Nasal cavity respiratory epithelium epithelial cell of viscerocranial mucosa (primary cell): ENCODE measurements at places on chromosomes 12 and 14. TPM values are rescaled to one million over a fixed set of nuclear protein-coding genes. Genes with fewer than 3 reads are reported as not detected.

Gene TCTN2
- 2.7 and 5.0 TPM in 2 replicates for total RNA-seq

Gene SLCO1B3
- total RNA-seq, result 0.07 and 1.0 TPM in 2 replicates

Gene HSPB8
- 2.7 and 12.8 TPM in 2 replicates for total RNA-seq

Gene IQSEC3
- under 0.01 TPM in 2 replicates for total RNA-seq

Gene NKX2-1
- not detected in 2 replicates for total RNA-seq

Gene EIF2S3B
- 0.68 and 7.4 TPM in 2 replicates for total RNA-seq

Gene CFAP54
- total RNA-seq, result under 0.01 and 0.78 TPM in 2 replicates

Gene DYNLL1
- 281 and 342 TPM in 2 replicates for total RNA-seq

Gene RNASE1
- not detected in 2 replicates for total RNA-seq

Gene AQP2
- total RNA-seq, result not detected in 2 replicates

Gene MANSC1
- 1.2 and 2.7 TPM in 2 replicates for total RNA-seq

Gene KRT83
- not detected in 2 replicates for total RNA-seq

Gene ITFG2
- 10.6 and 18.9 TPM in 2 replicates for total RNA-seq

Gene FOXA1
- 8.2 and 8.3 TPM in 2 replicates for total RNA-seq

Gene MYBPC1
- total RNA-seq, result not detected in 2 replicates
